ENCODE measurements at places on chromosomes 11 and 22.
A peak's percentile ranks its signal among the peaks of the same experiment; 100 is the strongest.

DNA sequence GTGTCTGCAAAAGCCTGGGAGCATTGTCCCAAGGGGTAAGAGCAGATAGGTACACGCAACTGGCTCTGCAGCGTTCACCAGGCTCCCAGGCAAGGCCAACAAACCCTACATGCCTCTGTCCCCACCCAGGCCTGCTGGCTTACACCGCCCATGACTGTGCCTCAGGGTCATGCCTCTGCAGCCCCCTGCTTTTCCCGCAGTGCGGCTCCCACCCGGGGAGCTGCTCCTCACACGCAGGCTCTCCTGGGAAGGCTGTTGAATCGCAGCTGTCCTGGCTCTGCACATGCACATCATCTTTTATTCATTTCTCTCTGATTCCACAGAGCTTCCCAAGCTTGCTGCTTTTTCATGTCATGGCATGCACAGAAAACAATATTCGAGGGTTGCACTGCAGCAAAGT is 29.2 kb upstream of the B3GAT1 start:
- DNase-seq, result no peak

GRCh38 chr22:36337365-36338130 is 50.2 kb downstream of the MYH9 start:
- no peak for DNase-seq

DNA sequence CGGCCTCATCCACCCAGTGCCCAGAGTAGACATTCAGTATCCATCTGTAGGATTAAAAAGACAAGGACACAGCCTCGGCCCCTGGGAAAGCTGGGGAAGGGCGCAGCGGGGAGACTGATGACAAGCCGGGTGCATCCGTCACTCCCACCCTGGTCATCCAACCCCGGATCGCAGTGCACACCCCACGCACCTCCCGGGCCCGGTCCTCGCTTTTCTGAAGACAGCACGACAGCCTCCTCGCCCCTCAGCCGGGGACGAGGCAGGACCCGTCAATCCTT is 1.1 kb downstream of the FCHSD2 start:
- DNase-seq, result peak; percentile 38

DNA sequence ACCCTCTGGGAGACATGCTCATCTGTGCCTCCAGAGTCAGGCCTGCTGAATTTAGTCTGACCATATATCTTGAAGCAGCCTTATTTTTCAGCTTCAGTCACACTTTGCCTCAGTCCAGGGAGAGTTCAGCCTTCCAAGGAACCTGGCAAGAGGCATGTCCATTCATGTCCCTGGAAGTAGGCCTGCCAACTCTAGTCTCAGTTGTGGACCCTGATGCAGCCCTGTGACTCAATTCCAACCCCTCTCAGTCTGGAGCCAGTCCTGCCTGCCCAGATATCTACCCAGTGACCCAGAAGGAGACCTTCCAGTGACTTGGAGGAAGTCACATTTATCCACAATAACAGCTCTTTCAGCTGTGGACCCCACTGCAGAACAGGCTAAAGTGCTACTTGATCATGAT is 566.6 kb downstream of the TMEM135 start:
- no peak for DNase-seq

DNA sequence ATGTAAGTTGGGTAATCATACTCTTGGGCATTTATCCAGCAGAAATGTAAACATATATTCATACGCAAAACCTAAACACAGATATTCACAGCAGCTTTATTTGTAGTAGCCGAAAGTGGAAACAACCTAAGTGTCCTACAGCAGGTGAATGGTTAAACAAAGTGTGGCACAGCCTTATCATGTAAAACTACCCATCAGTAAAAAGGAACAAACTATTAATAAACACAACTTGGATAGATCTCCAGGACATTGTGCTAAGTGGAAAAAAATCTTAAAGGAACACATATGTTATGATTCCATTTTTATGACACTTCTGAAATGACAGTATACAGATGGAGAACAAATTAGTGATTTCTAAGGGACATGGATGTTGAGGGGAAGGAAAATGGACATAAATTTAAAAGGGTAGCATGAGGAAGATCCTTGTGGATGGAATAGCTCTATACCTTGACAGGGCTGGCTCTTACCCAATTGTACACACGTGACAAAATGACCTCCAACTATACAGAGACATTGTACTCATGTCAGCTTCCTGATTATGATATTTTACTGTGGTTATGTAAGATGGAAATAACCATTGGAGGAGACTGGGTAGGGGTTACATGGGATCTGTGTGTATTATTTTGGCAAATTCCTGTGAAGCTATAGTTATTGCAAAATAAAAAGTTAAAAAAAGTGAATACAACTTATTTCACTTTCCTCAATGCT is 15.4 kb downstream of the ANO5 start:
- DNase-seq, result no peak

GRCh38 chr22:50490531-50491308 is 4.1 kb downstream of the MIOX start:
- no peak for DNase-seq

GRCh38 chr22:30196880-30197336 is 49.7 kb downstream of the LIF start:
- no peak for DNase-seq

Measured in activated CD4-positive, alpha-beta T cell treated with anti-CD3 and anti-CD28 coated beads, Interleukin-2, amount 50 U/mL, for 48 hours (primary cell).